ENCODE measurements at places on chromosomes 4 and X.

DNA sequence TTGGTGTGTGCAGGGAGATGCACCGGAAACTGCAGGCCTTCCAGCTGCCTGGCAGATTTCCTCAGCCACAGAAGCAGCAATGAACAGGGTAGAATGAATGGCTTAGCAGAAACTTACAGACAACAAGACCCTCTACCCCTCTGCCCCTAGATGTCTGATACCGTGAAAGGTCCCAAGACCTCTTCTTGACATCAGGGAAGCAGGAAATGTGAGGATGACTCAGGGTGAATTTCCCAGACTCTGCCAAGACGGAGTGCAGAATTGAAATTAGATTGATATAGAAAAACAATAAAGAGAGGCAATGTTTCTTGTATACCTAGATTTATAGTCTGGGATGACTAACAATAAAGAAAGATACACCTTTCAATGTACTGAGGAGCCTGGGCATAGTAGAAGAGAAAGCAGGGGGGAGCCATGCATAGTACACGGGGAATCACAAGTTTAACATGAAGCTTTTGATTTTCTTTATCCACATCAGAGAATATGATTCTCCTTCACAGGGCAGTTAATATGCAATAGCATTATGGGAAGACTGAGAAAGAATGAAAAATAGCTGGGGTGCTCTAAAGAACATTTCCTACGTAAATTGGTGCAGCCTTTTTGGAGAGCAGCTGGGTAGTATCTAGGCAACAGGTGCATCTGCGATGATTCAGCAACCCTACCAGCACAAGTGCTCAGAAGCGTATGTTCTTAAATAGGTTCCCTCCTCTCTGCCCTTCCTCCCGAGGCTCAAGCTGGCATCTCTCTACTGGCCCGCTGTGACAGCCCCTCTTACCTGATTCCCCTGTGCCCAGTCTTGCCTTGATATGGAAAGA, 18.3 kb upstream of the CXCR3 start:
- DNase-seq, result peak; percentile 4

DNA sequence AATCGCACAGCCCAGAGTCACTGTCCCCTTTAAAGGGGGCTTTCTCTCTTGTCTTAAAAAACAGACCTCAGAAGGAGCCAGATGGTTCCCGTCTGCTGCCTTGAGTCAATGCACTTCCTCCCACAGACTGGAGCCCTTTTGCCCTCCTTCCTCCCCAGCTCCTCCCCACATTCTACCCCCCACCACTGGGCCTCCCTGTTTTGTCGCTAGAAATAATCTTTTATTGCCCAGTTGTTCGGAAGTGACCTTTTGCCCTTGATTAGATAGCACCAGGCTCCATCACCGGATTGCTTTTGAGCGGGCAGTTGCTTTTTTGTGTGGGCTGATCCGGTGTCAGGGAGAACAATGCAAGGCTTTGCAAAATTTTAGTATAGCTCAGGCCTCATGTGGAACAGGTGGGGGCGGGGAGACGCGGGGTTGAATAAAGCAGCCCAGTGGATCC, 47.7 kb downstream of the SPRY1 start:
- DNase-seq, result peak; percentile 90

DNA sequence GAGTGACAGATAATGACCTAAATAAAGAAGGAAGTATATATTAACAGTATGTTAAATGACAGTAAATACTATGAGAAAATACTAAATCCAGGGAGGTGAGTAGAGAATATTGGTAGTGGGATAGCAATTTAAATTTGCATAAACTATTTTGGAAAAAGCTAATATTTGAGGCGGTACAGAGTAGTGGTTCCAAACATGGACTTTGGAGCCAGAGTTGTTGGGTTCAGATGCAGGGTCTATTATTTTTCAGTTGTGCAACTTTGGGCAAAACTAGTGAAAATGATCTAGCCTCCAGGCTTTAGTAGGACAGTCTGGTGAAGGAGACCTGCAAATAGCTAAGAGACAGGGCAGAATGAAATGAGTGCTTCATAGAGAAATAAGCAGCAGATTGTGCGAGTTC, 84.8 kb upstream of the SOX3 start:
- no peak for DNase-seq

DNA sequence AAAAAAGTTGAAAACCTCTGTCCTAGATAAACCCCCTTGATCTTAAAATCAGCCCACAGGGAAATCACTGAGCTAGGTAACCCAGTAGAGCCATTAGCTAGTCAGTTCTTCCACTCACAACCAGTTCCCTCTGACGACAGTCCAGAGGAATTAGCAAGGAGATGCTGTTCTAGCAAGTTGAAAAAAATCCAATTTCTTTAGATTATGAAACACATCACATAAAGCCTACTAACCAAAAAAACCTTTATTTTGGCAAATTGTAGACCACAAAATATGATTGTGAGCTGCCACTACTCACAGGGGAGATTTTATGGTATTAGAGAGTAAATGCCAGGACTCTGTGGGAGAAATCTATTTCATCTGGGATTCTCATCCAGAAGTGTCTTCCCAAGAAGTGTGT, 22.6 kb downstream of the ADAMTS3 start:
- DNase-seq, result peak; percentile 9

DNA sequence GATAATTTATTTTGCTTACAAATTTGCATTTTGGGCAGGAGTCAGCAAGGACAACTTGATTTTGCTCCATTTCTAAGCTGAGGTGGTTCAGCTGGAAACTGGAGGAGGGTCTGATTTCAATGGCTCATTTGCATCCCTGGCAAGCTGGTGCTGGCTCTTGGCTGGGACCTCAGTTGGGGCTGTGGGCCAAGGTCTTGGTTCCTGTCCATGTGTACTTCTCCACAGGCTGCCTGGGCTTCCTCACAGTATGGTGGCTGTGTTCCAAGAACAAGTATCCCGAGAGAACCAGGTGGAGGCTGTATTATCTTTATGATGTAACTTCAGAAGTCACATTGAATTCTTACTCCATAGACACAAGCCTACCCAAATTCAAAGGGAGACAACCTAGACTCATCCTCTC, 77.0 kb upstream of the STX18 start:
- peak; percentile 14 for DNase-seq

DNA sequence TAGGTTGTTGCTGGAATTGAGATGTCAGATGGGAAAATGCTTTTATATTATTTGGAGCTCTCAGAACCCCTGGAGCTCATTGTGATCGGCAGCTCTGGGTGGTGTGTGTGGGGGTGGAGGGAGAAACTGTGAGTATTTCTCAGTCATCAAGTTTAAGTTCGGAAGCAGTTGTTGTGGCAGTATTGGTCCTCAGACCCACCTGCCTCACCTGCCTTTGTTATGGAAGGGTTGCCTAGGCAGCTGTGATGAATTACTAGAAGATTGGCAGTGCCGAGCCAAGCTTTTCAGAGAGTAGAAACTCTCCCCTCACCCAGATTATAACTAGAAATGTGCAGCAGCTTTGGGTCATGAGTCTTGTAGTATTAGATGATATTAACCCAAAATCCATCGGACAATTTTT, 9.5 kb downstream of the IGSF1 start:
- DNase-seq, result no peak

DNA sequence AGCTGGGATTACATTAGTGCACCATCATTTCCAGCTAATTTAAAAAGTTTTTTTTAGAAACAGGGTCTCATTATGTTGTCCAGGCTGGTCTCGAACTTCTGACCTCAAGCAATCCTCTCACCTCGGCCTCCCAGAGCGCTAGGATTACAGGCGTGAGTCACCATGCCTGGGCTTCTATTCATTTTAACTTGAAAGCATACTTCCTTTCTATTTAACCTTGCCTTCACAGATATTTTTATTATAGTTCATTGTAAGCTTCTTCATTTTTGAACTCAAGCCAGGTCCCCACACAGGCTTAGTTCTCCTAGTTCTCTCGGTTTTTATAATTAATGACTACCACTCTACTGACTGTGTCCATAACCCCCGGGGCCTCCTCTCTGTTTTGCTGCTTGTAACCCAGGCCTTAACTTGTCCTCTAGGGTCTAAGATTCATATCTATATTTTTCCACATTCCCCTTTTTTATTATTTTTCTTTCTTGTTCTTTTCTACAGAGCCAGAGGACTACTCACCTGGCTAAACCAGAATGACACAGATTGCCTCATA, 50.7 kb downstream of the SNX12 start:
- DNase-seq, result peak; percentile 6

DNA sequence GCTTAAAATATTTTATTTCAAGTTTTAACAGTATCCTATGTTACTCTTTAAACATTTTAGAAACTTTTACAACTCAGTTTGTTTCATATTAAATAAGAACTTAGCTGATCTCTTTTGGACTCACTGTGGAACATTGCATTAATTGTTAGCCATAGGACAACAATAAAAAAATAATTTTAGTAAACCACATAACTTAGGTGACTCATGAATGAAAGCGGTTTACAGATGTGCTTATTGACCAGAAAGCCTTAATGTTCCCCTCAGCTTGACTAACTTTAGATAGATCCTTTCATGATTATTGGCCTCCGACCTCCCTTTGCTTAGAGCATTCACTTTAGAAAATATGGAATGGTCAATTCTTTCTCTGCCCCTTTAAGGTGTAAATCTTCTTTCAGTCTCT, 783.5 kb upstream of the MAGEB2 start:
- DNase-seq, result peak; percentile 13

DNA sequence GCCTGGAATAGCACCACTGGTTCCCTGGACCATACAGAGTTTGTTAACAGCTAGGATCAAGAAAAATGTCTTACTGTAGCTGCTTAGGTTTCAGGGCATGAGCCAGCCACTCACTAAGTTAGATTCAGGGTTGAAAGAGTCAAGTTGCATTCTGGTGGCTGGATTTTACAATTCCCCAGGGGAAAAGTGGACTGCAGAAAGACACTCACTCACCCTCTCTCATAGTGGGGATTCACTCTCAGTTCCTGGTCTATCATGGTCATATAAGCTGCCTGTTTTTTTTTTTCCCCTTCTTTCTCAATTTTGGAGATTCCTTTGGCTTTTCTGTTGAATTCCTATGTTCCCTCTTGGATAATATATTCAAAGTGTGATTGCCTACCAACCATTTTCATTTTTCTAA, 744.2 kb upstream of the GRIA3 start:
- no peak for DNase-seq

DNA sequence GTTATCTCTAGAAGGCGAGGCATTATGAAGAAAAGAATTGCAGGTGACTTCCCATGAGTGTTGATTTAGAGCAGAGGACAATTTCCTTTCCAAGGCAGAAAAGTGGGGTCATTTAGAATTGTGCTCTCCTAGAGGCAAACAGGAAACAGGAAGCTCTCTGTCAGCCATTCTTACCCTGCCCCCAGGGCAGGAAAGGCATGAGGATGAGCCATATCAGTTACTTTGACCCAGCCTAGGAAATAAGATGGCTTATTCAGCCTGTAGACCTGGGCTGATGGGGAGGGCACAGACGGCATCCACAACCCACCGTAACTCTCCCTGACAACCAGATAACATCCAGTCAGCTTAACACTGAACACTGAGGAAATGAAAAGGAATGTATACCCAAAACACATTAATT, 88.8 kb upstream of the KDR start:
- DNase-seq, result peak; percentile 9

DNA sequence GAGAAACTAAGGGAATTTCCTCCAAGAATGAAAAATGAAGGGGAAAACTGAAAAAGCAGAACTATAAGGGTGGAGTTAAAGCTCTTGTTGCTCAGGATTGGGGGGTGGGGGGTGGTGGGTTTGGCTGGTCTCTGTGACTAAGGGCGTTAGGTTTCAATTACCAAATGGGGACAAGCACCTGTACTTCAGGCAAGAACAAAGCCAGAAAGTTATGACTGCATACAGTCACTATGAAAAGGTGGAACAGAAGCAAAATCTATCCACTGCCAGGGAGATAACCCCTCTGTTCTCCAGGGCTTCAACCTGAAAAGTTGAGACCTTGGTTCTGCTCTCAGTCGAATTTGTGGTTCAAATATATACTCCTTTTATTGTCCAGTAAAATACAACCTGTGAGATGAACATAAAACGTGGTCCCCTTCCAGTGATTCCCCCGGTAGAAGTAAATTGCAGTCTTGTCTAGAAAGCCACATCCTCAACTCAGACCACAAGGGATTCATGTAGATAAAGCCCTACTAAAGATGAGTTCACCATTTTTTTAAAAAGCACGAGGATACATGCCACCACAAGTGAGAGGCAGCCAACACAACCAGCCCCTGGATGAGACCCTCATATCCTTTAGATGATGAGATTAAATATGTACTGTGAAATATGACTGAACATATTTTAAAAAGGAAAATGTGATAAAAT, 257.1 kb upstream of the RPS6KA3 start:
- no peak for DNase-seq

GRCh38 chr4:48039561-48039960, 23.0 kb downstream of the NIPAL1 start:
- no peak for DNase-seq
